ENCODE measurements at places on chromosomes 4 and X. TPM values are rescaled to one million over a fixed set of nuclear protein-coding genes. Genes with fewer than 3 reads are reported as not detected.

CLNK gene
- under 0.01 TPM for total RNA-seq

WDR45 gene
- 87.4 TPM for total RNA-seq

IL15 gene
- 3.6 TPM for total RNA-seq

ZNF81 gene
- total RNA-seq: 9.2 TPM

GPR78 gene
- total RNA-seq: not detected

SAGE1 gene
- not detected for total RNA-seq

GATA1 gene
- total RNA-seq: not detected

DCAF12L2 gene
- total RNA-seq: not detected

PIR gene
- total RNA-seq: 10.0 TPM

SOWAHB gene
- total RNA-seq: 34.3 TPM

- no peak for DNase-seq
Measured at GRCh38 chrX:136627409-136627808, 20.5 kb upstream of the CD40LG start.

- DNase-seq: peak; percentile 18
Measured at GRCh38 chrX:109840585-109840984, 107.5 kb upstream of the ACSL4 start.

- no peak for DNase-seq
Measured at GRCh38 chrX:153955228-153955732, 10.8 kb upstream of the RENBP start.

GRCh38 chr4:66451741-66452140, 781.5 kb upstream of the EPHA5 start:
- no peak for DNase-seq

DNA sequence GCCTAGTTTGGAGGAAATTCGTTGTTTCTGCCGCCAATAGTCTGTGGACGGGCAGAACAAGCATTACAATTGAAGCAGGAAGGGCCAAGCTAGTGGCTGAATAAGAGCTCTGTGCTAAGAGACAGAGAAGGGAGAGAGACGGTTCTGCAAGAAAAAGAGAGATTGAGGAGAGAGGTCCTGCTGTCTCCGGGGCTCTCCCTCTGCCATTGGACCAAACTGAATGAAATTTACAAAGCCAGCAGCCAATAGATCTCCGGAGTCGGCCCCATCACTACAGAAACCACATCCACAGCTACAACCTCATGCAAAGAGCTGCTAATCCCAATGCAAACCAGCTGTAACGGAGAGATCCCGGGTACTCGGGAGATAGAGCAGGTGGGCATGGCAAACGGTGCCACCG, at the start of gene NLGN4X:
TSS of gene NLGN4X (minus strand) at position 148 of the 400 bp plus-strand sequence. CDS start 77,401 bp downstream, outside the sequence.
- DNase-seq: no peak

- no peak for DNase-seq
Measured at GRCh38 chr4:116082808-116083366, 969.5 kb upstream of the NDST4 start.

GRCh38 chr4:151475035-151475714, 66.2 kb downstream of the FHIP1A start:
- no peak for DNase-seq

DNA sequence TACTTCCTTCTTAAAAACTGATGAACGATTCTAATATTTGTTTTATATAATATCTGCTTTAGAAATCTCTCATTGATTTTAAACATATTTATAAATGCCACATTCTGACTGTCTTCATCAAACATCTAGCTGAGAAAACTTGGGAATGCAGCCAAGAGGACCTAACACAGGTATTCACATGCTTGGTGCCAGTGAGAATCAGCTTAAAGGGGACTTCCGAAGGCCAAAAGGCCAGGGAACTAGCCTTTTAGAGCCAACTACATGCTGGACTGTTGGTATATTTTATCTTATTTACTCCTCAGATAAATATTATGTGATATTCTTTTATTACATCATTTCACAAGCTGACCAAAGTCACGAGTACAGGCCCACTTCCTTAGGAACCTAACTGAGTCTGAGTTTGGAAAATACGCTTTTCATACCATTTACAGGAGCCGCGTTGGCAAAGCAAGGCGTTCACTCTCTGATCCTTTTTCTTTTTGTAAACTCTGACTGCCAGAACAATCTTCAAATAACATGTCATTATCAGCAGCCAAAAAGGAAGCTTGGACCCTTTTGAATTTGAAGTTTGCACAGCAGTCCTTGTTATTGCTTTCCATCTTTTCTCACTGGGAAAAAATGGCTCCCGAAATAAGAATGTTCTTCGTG, 41.1 kb upstream of the PDLIM3 start:
- no peak for DNase-seq

DNA sequence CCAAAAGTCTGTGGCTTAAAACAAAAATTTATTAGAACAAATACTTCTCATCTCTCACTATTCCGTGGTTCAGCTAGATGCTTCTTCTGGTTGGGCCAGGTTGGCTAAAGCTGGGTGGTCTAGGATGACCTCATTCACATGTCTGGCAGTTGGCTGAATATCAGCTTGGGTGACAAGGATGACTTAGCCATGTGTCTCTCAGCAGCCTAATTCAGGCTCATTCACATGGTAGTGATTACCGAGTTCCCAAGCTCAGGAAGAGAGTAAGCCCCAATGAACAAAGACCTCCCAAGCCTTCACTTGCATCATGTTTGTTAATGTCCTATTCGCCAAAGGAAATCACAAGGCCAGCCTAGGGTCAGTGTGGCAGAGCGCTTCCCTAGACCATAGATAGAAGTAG, 119.4 kb downstream of the FANCB start:
- no peak for DNase-seq

- no peak for DNase-seq
Measured at GRCh38 chr4:145888393-145888792, 50.2 kb downstream of the ZNF827 start.

- DNase-seq: no peak
Measured at GRCh38 chr4:95939141-95939540, 99.2 kb downstream of the PDHA2 start.

GRCh38 chr4:84905646-84906045, 60.8 kb downstream of the WDFY3 start:
- no peak for DNase-seq

- no peak for DNase-seq
Measured at GRCh38 chr4:178976861-178977260, 1534.6 kb upstream of the AGA start.

DNA sequence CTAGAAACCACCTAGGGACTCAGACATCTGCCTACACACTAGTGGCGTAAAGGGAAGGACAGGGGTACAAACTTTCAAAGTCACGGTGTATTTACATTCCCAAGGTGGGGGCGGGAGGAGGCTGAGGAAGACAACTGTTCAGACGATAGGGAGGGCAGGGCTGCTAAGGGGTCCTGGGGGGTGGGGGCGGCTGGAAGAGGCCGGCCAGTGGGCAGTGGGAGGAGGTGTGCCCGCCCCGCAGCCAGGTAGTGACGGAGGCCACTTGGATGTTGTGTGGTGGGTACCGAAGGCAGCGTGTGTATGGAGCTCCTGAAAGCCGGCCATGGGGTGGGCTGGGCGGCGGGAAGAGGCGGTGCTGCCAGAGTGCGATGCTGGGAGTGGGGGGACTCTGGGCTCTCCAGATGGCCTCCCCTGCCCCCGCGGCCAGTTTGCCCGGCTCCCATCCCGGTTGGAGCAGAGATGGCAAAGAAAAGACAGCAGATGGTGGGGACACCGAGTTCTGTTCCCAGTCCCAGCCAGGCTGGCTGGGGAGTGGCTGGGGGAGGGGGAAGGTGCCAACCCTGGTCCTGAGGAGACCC, 24.2 kb downstream of the L1CAM start:
- no peak for DNase-seq

GRCh38 chr4:76725039-76725438, 172.9 kb downstream of the SOWAHB start:
- no peak for DNase-seq

DNA sequence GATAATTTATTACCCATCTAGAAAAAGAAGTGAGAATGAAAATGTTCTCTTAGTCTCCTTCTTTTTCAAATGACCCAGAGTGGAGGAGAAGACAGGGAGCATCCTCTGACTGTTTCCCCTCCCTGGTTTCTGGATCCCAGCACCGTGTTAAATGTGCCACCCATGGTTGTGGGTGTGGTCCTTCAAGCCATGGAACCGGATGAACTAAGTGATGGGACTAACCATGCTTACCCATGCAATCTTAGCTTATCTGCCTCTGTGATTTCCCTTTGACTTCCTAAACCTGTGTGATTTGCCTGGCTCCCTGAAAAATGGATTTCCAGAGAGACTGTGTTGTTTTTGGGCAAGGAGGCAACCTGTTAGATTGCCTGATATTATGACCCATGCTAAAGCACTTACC, 437.1 kb downstream of the MAGEB5 start:
- no peak for DNase-seq

- no peak for DNase-seq
Measured at GRCh38 chr4:8316251-8316771, 46.8 kb downstream of the HTRA3 start.

DNA sequence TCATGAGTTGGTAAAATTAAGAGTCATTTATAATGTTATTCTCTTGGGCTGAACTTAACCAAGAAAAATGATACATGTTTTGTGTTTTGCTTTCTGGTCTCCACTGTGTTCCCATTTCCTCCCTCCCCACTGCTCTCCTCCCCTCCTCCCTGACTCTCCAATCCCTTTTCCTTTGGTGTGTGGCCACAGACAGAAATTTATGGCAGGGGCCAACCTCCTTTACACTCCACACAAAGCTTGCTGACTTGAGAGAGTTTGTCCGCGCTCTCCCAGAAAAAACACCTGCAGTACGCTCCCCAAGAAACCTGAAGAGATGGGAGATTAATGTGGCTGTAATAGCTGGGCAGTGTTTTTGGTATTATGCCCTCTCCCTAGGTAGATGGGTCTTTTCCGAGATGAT, 88.9 kb downstream of the ALPK1 start:
- no peak for DNase-seq

- no peak for DNase-seq
Measured at GRCh38 chr4:159110961-159111360, 8.1 kb downstream of the RAPGEF2 start.

DNA sequence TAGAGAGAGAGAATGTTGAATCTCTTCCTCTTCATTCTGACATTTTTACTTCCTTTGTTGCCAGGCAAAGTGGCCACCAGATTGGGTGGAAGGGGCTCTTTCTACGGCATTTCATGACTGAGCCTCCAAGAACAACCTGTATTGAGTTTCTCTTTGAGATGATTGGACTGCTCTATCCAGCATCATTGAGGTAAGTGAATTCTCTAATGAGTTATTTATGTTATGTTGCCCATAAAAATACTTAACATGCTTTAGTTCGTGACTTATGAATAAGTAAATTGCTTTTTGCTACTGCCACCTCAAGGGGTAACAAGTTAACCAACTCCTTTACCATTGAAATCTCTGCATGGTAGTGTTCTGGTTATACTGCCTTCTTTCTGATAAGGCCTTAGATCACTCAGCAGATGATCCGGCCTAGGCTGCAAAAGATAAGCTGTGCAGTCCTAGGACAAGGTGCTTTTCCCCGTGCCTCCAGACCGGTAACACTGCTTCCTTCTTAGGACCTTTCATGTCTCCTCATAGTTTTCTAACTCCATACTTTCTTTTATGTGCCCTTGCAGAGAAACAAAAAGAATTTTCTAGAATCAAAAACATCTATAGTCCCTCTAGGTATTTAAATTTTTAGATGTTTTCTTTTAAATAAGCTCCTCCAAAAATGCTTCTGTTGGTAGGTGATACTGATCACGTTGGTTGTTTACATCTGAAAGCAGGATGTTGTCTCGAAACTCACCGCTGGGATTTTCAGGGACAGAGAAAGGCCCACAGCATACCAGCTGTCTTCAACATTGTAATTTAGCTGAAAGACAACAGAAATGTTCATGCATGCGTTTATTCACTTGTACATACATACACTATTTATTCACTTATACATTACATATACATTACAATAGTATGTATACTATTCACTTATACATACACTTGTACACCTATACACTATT, 157.1 kb upstream of the RBPJ start:
- DNase-seq: no peak

DNA sequence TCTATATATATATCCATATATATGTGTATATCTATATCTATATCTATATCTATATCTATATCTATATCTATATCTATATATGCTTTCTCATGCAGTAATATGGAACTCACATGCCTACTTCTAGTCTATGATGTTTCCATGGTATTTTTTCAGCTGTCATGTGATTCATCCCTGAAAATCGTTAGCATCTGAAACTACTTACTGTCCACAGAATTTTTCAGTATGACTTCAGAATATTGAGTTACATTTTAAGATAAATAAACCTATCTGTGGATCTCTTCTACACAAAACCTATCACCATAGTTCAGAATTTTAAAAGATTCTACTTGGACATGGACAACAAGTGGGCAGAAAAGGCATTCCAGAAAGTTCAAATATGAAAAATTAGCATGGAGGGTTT, 855.1 kb upstream of the INTU start:
- DNase-seq: no peak

- DNase-seq: no peak
Measured at GRCh38 chrX:39626749-39627148, 471.0 kb downstream of the BCOR start.

- no peak for DNase-seq
Measured at GRCh38 chrX:20374900-20375438, 108.3 kb upstream of the RPS6KA3 start.

- DNase-seq: no peak
Measured at GRCh38 chr4:167989815-167990214, 102.5 kb upstream of the ANXA10 start.

DNA sequence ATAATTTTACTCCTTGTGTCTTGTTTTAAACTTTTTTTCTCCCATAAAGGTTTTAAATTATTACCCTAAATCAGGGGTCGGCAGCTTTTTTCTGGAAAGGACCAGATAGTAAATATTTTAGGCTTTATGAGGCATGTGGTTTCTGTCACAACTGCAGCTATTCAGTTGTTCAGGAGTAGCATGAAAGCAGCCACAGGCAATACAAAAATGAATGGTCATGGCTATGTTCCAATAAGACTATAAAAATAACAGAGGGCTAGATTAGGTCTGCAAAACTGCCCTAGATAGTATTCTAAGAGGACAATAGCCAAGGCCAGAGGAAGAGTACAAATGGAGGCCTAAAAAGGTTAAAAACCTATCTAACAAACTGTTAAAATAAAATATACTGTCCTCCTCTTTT, 24.6 kb downstream of the HERC5 start:
- no peak for DNase-seq

DNA sequence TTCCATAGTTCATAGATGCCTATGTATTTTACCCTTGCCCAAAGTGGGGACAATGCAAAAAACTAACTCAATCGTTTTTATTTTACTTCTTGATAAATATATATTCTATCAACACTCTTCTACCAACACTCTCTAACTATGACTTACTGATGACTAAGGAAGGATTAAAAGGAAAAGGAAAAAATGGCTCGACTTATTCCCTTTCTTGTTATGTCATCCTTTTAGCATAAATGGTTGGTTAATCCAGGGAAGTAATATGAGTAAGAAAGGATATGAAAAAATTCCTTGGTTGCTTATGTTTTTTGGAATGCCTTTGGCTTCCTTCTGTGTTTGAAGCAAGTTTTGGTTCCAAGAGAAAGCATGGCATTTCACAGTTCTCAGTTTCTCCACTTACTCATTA, 1087.1 kb downstream of the C4orf33 start:
- DNase-seq: no peak

GRCh38 chr4:113248320-113248719, 198.9 kb downstream of the ANK2 start:
- no peak for DNase-seq
